ENCODE measurements at places on chromosomes 5 and 9.

GRCh38 chr5:81878333-81878732 is 93.5 kb upstream of the ATG10 start:
- no peaks in the 10 kb centered on the region for H3K36me3 ChIP-seq
- H3K27me3 ChIP-seq, result no peaks in the 10 kb centered on the region
- no peaks in the 10 kb centered on the region for H3K4me1 ChIP-seq
- H3K4me3 ChIP-seq, result no peak overlapping the region
- H3K27ac ChIP-seq, result no peak overlapping the region

- no peak overlapping the region for H3K27ac ChIP-seq
- no peak for DNase-seq
- no peaks in the 10 kb centered on the region for H3K4me1 ChIP-seq
- peaks cover 3% of the 10 kb centered on the region for H3K27me3 ChIP-seq
- H3K36me3 ChIP-seq, result no peaks in the 10 kb centered on the region
- no peak overlapping the region for H3K4me3 ChIP-seq
Measured at GRCh38 chr5:50476549-50476948, 35.5 kb upstream of the EMB start.

DNA sequence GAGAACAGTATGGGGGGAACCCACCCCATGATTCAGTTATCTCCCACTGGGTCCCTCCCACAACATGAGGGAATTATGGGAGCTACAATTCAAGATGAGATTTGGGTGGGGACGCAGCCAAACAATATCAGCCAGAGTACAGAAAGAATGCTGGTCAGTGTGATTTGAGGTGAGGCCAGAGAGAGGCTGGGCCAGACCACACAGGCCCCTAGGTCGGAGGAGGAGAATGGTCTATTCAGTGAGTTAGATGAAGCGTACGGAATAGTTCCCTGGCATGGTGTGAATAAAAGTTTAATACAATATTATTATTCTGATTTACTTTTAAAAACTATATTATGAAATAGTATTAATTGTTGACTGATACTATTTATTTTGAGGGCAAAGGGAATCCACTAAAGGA is 39.7 kb downstream of the PCSK5 start:
- no peak overlapping the region for H3K4me3 ChIP-seq
- H3K36me3 ChIP-seq, result no peaks in the 10 kb centered on the region
- no peaks in the 10 kb centered on the region for H3K27me3 ChIP-seq
- H3K27ac ChIP-seq, result no peak overlapping the region
- H3K4me1 ChIP-seq, result no peaks in the 10 kb centered on the region

DNA sequence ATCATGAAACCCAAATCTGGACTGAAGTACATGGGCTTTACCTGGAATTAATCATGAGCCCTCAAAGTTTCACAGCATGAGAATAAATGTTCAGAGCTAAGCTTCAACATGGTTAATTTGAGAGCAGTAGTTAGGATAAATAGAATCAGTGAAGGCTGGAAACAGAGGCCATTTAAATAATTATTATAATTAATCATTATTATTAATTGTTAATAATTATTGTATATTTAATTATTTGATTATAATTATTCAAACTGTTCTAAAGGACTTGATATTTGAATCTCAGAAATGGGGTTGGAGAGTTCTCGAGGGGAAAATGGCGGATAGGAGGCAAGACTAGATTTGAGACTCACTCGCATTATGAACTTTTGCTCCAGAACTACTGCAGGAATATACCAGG is 119.6 kb upstream of the ITGA1 start:
- no peaks in the 10 kb centered on the region for H3K36me3 ChIP-seq
- DNase-seq, result no peak
- no peaks in the 10 kb centered on the region for H3K27me3 ChIP-seq
- no peak overlapping the region for H3K27ac ChIP-seq
- H3K4me1 ChIP-seq, result no peaks in the 10 kb centered on the region
- H3K4me3 ChIP-seq, result no peak overlapping the region

GRCh38 chr9:976943-977837 is 735 bp downstream of the DMRT3 start:
- H3K27me3 ChIP-seq, result peaks cover 73% of the 10 kb centered on the region
- no peak overlapping the region for H3K4me3 ChIP-seq
- DNase-seq, result no peak
- no peak overlapping the region for H3K27ac ChIP-seq
- no peaks in the 10 kb centered on the region for H3K4me1 ChIP-seq

- H3K4me3 ChIP-seq, result no peak overlapping the region
- no peaks in the 10 kb centered on the region for H3K36me3 ChIP-seq
- no peak for DNase-seq
- no peaks in the 10 kb centered on the region for H3K4me1 ChIP-seq
- H3K27me3 ChIP-seq, result no peaks in the 10 kb centered on the region
- H3K27ac ChIP-seq, result no peak overlapping the region
Measured at GRCh38 chr9:13411791-13412190, 132.3 kb upstream of the MPDZ start.

GRCh38 chr9:77512876-77513275 is 135.2 kb downstream of the GNA14 start:
- no peak overlapping the region for H3K27ac ChIP-seq
- H3K27me3 ChIP-seq, result peaks cover 7% of the 10 kb centered on the region
- DNase-seq, result no peak
- H3K36me3 ChIP-seq, result no peaks in the 10 kb centered on the region
- no peaks in the 10 kb centered on the region for H3K4me1 ChIP-seq

DNA sequence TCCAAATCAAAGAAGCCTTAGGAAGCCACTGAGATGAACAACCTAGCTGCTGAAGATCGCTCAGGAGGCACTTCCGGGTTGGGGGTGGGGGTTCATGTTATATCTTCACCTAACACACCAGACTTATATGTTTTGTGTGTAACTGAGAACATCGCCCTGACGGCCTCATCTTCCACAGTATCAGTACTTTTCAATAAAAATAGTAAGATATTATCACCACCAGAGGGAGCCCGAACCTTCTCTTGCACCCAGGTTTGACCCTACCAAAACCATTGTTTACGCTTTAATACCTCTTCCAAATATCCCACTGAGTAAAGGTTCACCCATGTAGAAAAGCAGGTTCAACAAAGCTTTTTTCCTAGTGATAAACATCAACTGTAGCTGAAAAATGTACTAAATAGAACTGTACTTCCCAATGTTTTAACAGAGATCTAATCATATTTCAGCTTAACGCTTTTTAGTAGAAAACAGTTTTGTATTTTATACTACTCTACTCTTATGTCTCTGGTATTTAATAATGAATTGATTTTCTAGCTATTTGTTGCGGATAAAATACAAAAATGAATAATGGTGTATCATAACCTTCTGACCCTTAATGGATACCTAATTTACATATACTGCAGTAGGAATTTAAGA is 244.0 kb downstream of the EPB41L4A start:
- H3K36me3 ChIP-seq, result no peaks in the 10 kb centered on the region
- peaks cover 3% of the 10 kb centered on the region for H3K4me1 ChIP-seq
- DNase-seq, result peak; percentile 15
- H3K4me3 ChIP-seq, result no peak overlapping the region
- H3K27me3 ChIP-seq, result no peaks in the 10 kb centered on the region

- no peaks in the 10 kb centered on the region for H3K36me3 ChIP-seq
- no peak for DNase-seq
- H3K4me1 ChIP-seq, result peaks cover 12% of the 10 kb centered on the region
Measured at GRCh38 chr5:158236511-158237335, 377.8 kb upstream of the CLINT1 start.

DNA sequence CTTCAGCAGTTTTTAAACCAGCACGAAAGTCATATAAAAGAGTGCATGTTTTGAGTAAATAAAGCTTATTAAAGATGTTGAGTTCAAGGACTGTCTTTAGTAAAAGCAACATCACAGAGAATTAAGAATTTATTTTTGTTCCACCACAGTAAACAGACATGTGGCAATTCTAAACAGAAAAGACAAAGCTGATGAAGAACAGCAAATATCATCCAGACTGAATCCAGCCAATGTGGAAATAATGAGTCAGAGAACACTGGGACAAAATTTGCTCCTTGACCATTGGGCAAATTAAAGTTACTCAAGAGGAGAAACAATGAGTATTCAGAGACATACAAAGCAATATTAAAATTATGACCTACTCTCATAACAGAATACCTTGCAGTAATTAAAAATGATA is 28.8 kb downstream of the OR2K2 start:
- H3K36me3 ChIP-seq, result no peaks in the 10 kb centered on the region
- H3K4me1 ChIP-seq, result no peaks in the 10 kb centered on the region
- no peaks in the 10 kb centered on the region for H3K27me3 ChIP-seq

GRCh38 chr9:123339666-123340510 is 16.1 kb upstream of the CRB2 start:
- peaks cover 10% of the 10 kb centered on the region for H3K4me1 ChIP-seq
- H3K27me3 ChIP-seq, result no peaks in the 10 kb centered on the region
- peak overlapping the region; percentile 54 for H3K4me3 ChIP-seq
- H3K36me3 ChIP-seq, result no peaks in the 10 kb centered on the region
- H3K27ac ChIP-seq, result peak overlapping the region; percentile 62

- H3K4me1 ChIP-seq, result no peaks in the 10 kb centered on the region
- no peak overlapping the region for H3K4me3 ChIP-seq
- H3K36me3 ChIP-seq, result no peaks in the 10 kb centered on the region
- DNase-seq, result no peak
- no peaks in the 10 kb centered on the region for H3K27me3 ChIP-seq
Measured at GRCh38 chr5:91598216-91598615, 215.1 kb upstream of the ARRDC3 start.

DNA sequence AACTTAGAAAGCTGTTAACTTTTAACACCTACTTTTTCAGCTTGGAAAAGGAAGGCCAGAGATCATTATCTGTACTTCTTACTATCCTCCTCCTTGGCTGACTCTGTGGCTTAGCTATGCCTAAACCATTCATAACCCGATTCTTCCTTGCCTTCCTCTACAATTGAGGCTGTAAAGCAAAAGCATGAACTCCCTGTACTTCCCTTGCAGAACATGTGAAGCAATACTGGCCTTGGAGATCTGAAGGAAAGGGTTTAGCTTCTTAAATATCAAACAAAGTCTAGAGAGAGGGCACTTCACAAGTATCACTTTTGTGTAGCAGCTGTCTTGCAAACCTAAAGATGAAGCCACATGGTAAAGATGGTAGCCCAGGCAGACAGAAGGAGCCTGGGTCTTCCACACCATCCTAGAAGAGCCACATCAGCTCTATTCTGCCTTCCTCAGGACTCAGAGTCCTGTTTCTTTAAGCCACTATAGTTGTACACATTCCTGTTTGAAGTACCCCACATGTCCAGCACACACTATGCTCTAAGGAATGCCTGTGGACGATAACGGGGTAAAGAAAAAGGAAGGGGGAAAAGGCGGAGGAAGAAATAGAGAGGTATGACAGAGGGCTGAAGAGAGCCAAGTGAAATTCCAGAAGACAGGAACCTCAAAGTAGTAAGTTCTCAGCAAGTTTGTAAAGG is 169.2 kb downstream of the SLIT3 start:
- no peak for DNase-seq
- H3K27me3 ChIP-seq, result peaks cover 6% of the 10 kb centered on the region
- H3K36me3 ChIP-seq, result no peaks in the 10 kb centered on the region
- no peaks in the 10 kb centered on the region for H3K4me1 ChIP-seq
- no peak overlapping the region for H3K27ac ChIP-seq
- H3K4me3 ChIP-seq, result no peak overlapping the region

- H3K4me3 ChIP-seq, result no peak overlapping the region
- H3K27me3 ChIP-seq, result no peaks in the 10 kb centered on the region
- DNase-seq, result no peak
Measured at GRCh38 chr5:148201151-148201550, 1.7 kb upstream of the SPINK6 start.

DNA sequence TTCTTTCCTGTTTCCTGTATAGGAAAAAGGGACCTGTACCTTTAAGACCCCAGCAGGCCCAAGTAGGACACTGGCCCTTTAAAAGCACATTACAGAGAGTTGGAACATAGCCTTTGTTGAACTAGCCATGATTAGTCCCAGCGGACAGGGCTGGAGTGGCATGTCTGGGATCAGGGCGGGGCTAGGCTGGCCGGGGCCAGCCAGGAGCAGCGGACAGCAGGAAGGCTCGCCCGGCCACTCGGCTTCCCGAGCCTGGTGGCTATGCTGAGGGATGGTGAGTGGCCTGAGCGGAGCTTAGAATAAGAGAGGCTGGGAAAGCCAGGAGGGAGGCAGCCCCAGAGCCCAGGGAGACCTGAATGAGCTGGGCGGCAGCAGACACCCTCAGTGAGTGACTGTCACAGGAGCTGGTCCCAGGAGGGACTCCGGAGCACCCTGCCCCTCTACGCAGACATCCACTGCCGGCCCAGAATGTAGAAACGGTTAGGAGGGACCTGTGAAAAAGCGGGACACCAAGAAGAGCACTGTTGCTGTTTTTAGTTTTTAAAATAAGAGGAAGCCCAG is 92.1 kb downstream of the DAB2IP start:
- H3K36me3 ChIP-seq, result no peaks in the 10 kb centered on the region
- no peak for DNase-seq
- H3K27me3 ChIP-seq, result no peaks in the 10 kb centered on the region
- H3K27ac ChIP-seq, result no peak overlapping the region
- H3K4me1 ChIP-seq, result peaks cover 22% of the 10 kb centered on the region

DNA sequence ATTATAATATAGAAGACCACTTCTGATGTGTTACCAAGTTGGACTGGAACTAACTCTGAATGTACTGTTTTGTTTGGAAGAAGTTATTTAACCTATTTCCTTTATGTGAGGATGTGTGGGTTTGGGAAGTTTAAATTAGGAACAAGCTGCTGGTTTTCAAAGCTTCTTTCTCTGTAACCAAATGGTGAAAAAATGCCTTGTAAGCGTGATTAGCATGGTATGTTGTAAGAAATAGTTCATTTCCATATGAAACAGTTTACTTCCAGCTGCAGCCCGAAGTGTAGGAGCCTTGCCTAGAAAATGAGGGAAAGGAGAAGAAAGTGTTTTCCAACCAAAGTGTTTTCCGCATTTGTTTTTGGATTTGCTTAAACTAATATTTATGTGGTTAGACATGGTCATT is 36.0 kb downstream of the TTC1 start:
- peaks cover 3% of the 10 kb centered on the region for H3K36me3 ChIP-seq
- no peak for DNase-seq
- H3K27me3 ChIP-seq, result no peaks in the 10 kb centered on the region
- H3K27ac ChIP-seq, result no peak overlapping the region
- H3K4me1 ChIP-seq, result no peaks in the 10 kb centered on the region

DNA sequence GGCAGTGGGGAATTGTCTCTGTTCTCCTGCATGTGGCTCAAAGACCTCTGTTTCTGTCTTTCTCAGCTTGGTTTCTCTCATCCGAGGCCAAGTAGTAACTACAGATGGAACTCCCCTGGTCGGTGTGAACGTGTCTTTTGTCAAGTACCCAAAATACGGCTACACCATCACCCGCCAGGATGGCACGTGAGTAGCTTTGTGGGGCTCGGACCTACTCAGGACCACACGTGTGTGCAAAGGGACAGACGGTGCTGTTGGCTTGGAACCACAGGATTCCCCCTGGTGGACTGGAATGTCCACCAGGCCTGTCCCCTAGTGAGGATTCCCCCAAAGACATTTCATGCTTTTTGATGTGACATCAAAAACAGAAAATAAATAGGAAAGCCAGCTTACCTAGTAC is 96.3 kb upstream of the WWC1 start:
- no peaks in the 10 kb centered on the region for H3K36me3 ChIP-seq
- DNase-seq, result no peak

GRCh38 chr9:107813287-107813686 is 323.7 kb upstream of the KLF4 start:
- no peak for DNase-seq
- no peak overlapping the region for H3K27ac ChIP-seq
- H3K36me3 ChIP-seq, result no peaks in the 10 kb centered on the region
